Stimulated activated CD4-positive, alpha-beta T cell treated with anti-CD3 and anti-CD28 coated beads, Interleukin-2, amount 100 ng/mL, for 24 hours (primary cell): ENCODE measurements at places on chromosomes 7 and 10.

- no peak for DNase-seq
These were observed 654.7 kb upstream of the ZWINT start for GRCh38 chr10:57015595-57016318.

DNA sequence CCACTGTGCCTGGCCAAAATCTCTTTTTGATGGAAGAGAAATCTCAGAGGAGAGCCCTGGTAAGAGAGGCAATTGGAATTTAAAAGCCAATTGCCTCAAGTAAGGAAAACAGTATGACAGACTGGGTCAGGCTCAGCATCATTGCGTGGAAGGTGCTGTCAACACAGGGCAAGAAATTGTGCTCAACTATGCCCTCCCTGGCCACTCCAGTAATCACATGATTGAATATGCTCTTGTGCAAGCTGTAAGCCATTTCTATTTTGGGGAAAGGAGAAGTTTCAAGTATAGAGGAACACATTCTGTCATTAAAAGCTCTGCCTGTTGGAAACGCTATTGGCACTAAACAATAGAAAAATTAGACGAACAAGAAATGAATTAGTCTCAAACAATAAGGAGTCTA is 1127.7 kb downstream of the REEP3 start:
- no peak for DNase-seq

- no peak for DNase-seq
These were observed 559.0 kb upstream of the NRP1 start for GRCh38 chr10:33893506-33893905.

GRCh38 chr7:99195867-99196266 is 12.0 kb downstream of the KPNA7 start:
- DNase-seq = no peak

- DNase-seq = peak; percentile 43
These were observed 38.1 kb downstream of the CFAP46 start for GRCh38 chr10:132904181-132904813.
